ENCODE measurements at places on chromosomes 3 and 15.

- no peak for DNase-seq
Measured at GRCh38 chr15:89002830-89003229, 85.4 kb upstream of the ABHD2 start.

- peak; percentile 8 for DNase-seq
Measured at GRCh38 chr3:117358717-117359314, 649.2 kb downstream of the TUSC7 start.

- DNase-seq, result peak; percentile 95
Measured at GRCh38 chr3:71583566-71584393, at the start of gene FOXP1. Gene FOXP1 (minus strand): TSS chr3:71583728. CDS start chr3:71198381, 385,347 bp downstream.

- DNase-seq, result no peak
Measured at GRCh38 chr15:39365873-39366272, 215.0 kb upstream of the THBS1 start.

- DNase-seq, result no peak
Measured at GRCh38 chr3:143831208-143831607, 17.1 kb downstream of the SLC9A9 start.

- no peak for DNase-seq
Measured at GRCh38 chr3:142275856-142276255, 50.5 kb upstream of the GK5 start.

- DNase-seq, result peak; percentile 36
Measured at GRCh38 chr3:8505621-8506020, 4.0 kb downstream of the LMCD1 start.

DNA sequence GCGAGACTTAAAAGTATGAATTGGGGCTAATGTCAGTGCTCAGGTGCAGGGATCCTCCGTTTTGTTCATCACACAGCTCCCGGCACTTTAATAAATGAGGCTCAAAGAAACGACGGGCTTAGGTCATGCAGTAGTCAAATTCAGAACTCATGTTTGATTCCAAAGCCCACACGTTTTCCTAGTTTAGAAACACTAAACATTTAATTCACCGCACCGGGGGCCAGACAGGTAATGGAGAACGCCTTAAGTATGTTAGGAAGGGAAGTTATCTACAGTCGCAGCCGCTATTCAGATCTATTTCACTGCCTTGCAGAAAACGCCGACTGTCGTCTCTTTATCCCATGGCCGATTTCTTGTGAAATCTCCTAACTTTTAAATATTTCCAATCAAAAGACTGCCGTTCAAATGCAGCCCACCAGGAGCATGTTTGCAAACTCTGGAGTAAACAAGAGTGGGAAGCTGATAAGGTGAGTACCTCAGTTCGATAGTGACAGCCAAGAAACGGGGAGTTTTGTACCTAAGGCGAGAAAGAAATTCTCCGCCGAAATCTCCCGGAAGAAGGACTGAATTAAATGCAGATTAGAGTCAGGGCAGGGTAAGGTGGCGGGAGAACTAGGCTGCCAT is 569 bp downstream of the HIGD2B start:
- no peak for DNase-seq

DNA sequence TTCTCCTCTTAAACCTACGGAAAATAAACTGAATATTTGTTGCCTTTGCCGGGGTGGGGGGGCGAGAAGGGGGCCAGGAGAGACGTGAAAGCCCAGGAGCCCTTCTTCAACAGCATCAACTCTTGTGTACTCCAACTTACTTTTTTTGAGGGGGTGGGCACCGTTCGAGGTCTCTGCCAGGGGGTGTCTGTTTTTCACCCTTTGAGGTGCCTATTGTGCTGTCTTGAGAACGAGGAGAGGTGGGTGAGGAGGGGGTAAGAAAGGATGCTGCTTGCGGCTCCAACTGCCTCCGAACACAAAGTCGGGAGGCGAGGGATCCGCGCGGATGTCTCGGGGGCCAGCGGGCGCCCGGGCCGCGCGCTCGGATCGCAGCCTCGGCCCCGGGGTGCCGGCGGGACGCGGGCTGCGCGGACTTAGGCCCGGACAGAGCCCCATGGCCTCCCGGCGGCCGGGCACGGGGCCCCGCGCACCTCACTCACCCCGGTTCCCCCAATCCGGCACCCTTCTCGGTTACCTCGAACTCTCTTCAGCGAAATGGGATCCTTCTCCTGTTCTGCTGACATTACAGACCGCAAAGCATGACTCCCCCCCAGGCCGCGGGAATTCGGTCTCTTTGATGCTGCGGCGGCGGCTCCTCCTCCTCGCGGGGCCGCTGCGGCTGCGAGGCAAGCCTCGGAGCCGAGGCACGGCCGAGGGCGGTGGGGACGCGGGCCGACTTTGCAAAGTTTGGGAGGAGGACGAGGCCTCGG is 650 bp downstream of the PYGO1 start:
- DNase-seq, result peak; percentile 87

DNA sequence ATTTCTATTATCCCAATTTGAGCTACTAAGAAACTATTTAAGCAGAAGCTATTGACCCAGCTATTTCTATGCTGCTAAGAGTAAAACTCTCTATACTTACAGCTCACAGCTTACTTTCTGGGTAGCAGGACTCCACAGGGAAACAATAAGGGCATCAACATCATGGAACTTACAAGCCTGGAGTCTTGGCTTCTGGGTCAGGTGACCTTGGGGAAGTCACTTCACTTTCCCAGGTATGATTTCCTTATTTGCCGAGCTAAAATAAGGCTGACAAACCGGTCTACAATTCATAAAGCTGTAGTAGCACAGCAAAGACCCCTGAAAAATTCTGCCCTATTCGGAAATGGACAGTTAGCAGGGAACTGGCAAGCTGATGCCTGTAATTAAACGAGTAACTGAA is 278.3 kb upstream of the NR2F2 start:
- DNase-seq, result no peak

- DNase-seq, result no peak
Measured at GRCh38 chr3:54837964-54838363, 89.9 kb downstream of the LRTM1 start.

Data from upper lobe of left lung (tissue), 6 donors.